ENCODE measurements at places on chromosomes 4 and X.

DNA sequence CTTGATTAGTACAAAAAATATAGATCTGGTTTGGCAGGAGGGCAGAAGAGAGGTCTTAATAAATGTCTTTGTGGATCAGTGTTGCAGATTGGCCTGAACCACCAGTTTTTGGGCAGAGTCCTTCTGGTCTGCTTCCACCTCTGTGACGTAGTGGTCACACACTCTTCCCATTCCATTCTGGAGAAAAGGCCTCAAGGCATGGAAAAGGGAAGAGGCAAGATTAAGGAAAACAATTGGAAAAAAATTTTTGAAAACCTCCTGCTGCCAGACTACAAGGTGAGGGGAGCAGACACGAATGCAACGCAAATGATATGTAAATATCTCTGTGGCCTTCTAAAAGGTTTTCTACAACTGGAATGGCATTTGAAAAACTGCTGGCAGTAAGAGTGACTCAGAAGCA is 24.3 kb upstream of the FAM47C start:
- DNase-seq: no peak

GRCh38 chr4:71532407-71532806 is 193.6 kb downstream of the SLC4A4 start:
- no peak for DNase-seq

DNA sequence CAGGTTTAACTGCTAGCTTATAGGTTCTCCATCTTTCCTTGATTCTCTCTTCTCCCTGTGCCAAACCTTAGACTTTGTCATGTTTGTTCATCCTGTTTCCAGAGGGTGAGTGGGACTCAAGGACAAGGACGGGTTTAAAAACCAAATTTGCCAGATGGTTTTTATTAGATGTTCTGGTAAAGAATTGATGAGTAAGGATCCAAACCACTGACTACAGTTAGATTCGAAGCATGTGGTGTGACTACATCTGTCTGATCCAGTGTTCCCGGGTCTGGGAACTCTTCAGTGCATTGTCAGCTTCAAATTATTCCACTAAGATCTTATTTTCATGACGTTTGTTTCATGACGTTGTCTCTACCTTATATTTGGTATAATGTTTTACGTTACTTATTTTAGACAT is 37.5 kb downstream of the MTMR1 start:
- DNase-seq: no peak

GRCh38 chrX:154368630-154369448 is 5.6 kb downstream of the FLNA start:
- DNase-seq: peak; percentile 85

GRCh38 chr4:2135083-2135482 is 76.0 kb downstream of the NAT8L start:
- no peak for DNase-seq

GRCh38 chr4:10977534-10977933 is 293.0 kb upstream of the CLNK start:
- DNase-seq: no peak
